ENCODE measurements at places on chromosomes 5 and 9.

DNA sequence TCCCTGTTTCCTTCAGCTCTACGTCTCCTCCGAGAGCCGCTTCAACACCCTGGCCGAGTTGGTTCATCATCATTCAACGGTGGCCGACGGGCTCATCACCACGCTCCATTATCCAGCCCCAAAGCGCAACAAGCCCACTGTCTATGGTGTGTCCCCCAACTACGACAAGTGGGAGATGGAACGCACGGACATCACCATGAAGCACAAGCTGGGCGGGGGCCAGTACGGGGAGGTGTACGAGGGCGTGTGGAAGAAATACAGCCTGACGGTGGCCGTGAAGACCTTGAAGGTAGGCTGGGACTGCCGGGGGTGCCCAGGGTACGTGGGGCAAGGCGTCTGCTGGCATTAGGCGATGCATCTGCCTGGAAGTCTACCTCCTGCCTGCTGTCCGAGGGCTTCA, 27.7 kb downstream of the ABL1 start:
- no peak for DNase-seq

DNA sequence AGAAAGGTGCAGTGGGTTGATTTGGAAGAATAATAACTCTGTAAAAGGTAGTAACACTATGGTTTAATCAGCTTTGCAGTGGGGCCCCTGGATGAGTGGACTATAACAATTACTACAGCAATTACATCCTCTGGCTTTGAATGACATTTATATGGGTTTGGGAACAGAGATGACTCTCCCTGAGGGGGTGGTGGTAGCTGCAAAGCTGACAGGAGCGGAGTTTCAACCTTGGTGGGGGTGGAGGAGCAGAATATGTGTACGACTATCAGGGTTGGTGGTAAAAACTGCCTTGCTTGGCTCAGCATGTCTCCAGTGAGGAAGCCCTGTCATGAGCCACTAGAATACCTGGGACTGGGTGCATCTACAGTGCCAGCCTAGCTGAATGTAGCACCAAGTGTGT, 28.3 kb upstream of the NR3C1 start:
- DNase-seq = no peak

DNA sequence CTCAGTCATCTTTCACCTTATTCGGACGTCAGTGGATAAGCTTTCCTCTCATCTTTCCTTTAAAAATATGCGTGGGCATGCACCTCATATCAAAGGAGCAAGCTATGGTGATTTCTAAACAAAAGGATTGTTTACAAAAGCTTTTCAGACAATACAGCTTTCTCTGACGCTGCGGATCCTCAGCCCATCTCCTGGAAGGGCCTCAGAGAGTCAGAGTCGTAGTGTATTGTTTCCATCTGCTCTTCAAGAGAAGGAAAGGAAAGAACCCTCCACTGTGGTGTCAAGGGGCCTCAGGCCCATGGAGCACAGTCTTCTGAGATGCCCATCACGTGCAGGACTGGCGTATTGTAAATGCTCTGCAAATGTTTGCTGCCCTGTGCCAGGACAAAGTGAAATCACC, 163.4 kb upstream of the MAP1B start:
- DNase-seq = no peak

- DNase-seq = peak; percentile 89
Measured at GRCh38 chr9:136485049-136486045, 2.5 kb upstream of the SEC16A start.

GRCh38 chr9:107928701-107929371, 439.3 kb upstream of the KLF4 start:
- DNase-seq = no peak

DNA sequence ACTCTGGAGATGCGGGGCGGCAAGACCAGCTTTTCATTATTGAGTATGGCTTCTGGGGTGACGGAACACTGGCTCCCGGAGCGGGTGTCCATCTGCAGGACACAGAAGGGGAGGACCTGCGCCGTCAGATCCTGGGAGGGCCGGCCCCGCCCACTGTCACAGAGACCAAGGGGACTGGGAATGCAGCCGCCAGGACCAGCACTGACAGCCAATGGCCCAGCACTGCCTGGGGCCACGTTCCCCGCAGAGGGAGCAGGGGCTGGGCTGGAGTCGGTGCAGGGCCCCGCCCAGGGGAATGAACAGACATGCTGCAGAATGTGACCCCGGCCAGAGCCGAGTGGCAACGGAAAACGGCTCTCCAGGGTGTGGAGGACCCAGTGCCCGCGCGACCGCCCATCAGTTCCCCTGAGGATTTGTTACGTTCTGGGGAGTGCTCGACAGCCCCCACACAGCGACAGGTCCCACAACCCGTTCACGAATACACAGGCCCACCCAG, at the start of gene ZDHHC11:
Gene ZDHHC11 (minus strand): TSS at position 476 of the 496 bp plus-strand sequence. CDS start 384 bp downstream, at position 92.
- DNase-seq = no peak

DNA sequence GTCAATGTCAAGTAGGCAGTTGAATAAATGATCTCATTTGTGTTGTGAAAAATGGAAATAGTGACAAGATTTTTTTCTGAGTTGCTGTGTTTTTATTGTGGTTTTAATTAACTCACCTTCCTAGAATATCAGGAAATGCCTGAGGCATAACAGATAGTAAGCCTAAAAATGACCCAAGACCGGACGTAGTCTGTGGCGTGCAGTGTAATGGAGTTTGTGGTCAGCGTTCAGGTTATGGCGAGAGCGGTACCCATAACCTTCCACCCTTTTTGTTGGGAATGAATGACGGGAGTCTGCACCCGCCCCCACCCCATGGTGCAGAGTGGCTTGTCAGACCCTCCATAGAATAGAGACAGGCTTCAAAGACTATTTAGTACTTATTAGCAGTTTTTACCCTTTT, 119.3 kb downstream of the GALNT10 start:
- no peak for DNase-seq

DNA sequence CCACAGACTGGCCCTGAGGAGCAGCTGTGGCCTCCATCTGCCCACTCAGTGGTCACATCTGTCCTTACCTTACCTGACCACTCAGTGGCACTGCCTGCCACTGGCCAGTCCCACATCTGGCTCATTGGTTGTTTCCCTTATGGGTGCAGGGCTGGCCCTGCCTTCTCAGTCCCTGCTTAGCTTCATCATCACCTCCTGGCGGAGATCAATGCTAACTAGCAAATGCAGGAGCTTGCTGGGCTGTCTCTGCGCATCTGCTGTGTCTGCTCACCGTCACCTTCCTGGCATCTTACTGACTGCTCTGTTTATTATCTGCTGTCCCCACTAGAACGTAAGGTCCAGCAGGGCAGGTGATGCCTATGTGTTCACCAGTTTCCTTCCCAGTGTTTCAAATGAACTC, 356.9 kb downstream of the SEMA5A start:
- no peak for DNase-seq

- DNase-seq = no peak
Measured at GRCh38 chr9:37464426-37465248, 613 bp downstream of the ZBTB5 start.

GRCh38 chr5:176902102-176902814, 3.1 kb upstream of the HK3 start:
- no peak for DNase-seq

DNA sequence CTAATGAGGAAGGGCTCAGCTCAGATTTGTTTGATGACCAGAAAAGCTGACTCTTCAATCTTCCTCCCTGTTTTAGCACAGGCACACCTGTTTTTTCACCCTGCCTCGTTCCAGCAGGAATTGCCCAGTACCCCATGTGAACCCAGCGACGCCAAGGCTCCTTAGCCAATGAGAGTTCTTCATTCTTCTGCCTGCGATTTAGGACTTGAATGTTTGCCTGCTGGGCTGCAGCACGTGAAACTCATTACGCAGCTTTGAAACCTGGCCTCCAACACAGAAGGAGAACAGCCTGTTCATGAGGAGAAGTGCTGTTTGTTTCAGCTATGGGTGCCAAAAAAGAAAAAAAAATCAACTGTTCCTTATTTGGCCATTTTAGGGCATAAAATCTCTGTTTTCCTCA, 315.5 kb downstream of the TRPM3 start:
- peak; percentile 44 for DNase-seq

- no peak for DNase-seq
Measured at GRCh38 chr9:137488327-137488653, 29.2 kb upstream of the NSMF start.

DNA sequence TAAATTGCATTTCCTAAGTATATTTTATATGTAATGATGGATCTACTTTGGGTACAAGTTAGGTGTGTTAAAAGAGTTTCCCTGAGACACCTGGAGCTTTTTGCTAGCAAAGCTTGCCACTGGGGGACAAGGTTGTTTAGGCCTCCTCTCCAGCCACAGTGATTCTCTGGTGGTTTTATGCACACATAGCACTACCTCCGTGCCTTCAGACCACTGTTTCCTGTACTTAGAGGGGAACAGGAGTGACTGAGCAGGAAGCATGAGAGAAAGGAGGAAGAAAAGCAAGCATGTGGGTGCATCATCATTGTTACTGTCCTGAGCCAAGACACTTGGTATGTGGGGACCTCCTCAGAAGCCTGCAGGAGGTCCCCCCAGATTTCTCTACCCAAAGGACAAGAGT, 272.1 kb downstream of the RASEF start:
- no peak for DNase-seq

- DNase-seq = no peak
Measured at GRCh38 chr9:108434502-108434901, 421.3 kb downstream of the ACTL7B start.

DNA sequence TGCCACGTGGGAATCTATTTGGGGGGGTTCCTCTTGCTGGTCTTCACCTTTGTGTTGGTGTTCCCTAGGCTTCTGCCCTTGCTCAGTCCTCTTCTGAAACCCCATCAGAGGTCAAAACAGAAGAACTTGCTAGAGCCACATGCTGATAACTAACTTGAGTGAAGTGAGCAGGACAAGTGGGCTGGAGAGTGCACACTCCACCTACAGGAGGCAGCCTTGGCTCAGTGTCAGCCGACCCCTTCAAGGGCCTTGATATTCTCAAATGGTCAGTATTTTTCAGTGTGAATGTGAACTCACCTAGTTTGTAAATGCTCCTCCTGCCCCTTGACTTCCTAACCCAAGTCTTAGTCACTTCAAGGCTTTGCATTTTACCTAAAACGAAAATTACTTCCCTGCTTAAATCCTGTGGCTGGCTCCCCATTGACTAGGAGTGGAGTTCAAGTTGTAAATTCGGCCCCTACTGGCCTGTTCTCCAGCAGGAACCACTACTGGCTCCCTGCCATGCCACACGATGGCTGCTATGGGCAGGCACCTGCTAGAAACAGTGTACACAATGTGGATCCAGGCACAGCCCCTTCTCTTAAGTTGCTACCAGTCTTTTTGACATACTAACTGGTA, 3.6 kb upstream of the SLC1A3 start:
- no peak for DNase-seq

- DNase-seq = no peak
Measured at GRCh38 chr5:138349852-138350562, 2.5 kb upstream of the KDM3B start.

GRCh38 chr5:38285226-38285625, 26.9 kb downstream of the EGFLAM start:
- DNase-seq = no peak

- peak; percentile 87 for DNase-seq
Measured at GRCh38 chr5:39420482-39421145, 4.2 kb downstream of the DAB2 start.

- DNase-seq = peak; percentile 83
Measured at GRCh38 chr5:141958113-141958512, at the start of gene PCDH12. Gene PCDH12, minus strand, starts transcription at chr5:141958202. Its CDS starts 351 bp downstream, at chr5:141957851.

GRCh38 chr5:77925503-77925902, 149.4 kb upstream of the TBCA start:
- DNase-seq = no peak

GRCh38 chr9:123536455-123536868, 180.5 kb downstream of the CRB2 start:
- DNase-seq = no peak

- DNase-seq = no peak
Measured at GRCh38 chr9:120408680-120409258, 171.2 kb downstream of the CDK5RAP2 start.

- DNase-seq = no peak
Measured at GRCh38 chr5:156693113-156693512, 157.0 kb upstream of the PPP1R2B start.

DNA sequence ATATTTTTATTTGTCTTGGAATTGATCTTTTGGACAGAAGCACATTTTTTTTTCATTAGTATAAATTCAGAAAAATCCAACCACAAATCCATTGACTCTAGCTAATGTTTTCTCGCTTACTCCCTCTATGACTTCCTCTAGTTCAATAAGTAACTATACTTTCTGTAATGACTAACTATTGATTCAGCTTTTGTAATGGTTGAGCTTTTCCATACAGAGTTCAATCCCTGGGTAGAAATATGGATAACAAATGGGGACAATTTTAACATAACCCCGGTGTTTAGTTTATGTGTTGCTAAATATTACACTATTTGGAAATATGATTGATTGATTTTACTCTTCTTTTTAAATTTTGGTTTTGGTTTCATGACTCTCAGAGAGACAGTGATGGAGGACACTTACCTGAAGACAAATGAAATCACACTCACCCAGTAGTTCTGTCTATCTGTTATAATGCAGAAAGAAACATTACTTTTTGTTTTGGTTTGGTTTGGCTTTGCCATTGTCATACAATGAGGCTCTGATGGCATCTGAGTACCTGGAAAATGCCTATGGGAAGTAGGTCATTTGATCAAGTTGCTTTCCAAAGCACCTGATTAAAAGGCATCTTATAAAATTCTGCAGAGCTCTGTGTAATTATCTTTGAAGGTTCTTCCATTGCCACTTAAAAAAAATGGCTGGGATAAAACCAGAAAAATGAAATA, 309.7 kb upstream of the MPDZ start:
- DNase-seq = no peak

- DNase-seq = no peak
Measured at GRCh38 chr5:122871661-122872060, 26.2 kb downstream of the SNX24 start.

- no peak for DNase-seq
Measured at GRCh38 chr5:124581738-124582560, 164.5 kb downstream of the ZNF608 start.

DNA sequence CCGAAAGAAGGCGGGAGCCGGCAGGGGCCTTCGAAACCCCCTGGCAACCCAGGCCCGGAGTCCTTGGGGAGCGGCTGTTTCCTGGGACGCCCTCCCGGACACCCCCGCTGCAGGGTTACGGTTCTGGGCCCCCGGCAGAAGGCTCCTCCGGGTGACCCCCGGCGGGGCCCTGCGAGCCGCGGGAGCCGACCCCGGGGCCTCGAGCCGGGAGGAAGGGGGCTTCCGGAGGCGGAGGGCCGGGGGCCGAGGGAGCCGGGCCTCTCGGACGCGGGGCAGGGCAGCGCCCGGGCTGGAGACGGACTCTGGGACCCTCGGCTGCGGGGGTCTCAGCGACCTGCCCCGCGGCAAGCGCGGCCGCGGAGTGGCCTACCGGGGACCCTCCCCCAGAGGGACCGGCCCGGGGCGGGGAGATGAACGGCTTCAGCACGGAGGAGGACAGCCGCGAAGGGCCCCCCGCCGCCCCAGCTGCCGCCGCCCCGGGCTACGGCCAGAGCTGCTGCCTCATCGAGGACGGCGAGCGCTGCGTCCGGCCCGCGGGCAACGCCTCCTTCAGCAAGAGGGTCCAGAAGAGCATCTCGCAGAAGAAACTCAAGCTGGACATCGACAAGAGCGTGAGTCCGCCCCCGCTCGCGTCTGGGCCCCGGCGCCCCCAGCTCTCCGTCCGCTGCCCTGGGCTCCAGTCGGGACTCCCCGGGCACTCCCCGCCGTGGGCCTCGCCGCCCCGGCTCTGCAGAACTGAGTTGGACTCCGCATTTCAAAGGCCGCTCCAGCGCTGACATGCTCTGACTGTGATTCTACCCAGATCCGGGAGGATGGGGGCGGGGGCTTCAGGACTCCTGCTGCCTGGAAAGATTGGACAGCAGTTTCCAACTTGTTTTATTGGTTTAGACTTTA, 645 bp downstream of the SAP30L start:
- DNase-seq = peak; percentile 84
